GM18507 (cell line): ENCODE measurements at places on chromosomes 13 and 19.

- no peak for DNase-seq
Measured at GRCh38 chr13:106500445-106500844, 35.0 kb downstream of the EFNB2 start.

GRCh38 chr13:95608640-95609323 is 35.7 kb downstream of the DZIP1 start:
- DNase-seq: no peak

DNA sequence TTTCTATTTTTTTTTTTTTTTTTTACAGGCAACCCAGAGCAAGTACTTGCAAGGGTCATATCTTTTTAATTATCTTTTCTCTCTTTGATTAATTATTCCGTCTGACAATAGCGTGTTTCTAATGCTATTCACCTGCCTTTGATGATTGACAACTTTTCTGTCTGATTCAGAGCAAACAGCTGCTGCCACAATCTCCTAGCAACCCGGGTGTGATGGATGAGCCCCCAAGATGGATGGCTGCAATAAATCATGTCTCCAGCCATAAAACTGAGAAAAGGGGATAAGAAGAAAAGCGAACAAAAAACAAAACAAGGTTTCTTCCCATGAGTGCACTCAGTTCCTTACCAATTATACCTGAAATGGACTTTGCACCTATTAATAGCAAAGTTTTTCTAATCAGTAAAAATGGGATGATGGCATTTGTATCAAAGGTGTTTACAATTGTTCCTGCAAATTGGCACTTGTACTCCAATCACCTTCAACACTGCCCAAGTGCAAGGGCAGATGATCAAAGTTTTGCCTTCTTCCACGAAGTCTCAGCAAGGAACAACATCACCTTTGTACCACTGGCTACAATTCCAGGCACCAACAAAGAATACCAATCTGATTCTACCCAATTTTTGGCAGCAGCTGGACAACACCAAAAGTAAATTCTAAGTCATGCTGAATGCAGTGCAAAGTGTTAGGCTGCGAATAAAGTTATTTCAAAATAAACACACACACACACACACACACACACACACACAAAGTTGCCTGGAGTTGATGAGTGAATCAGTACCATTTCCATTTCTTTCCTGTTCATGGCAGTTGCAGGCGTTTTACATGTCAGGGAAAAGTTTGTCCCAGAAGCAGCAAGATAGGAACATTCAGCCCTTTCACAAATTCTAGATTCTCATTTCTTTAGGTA is 12.0 kb downstream of the TSHZ3 start:
- DNase-seq: no peak

DNA sequence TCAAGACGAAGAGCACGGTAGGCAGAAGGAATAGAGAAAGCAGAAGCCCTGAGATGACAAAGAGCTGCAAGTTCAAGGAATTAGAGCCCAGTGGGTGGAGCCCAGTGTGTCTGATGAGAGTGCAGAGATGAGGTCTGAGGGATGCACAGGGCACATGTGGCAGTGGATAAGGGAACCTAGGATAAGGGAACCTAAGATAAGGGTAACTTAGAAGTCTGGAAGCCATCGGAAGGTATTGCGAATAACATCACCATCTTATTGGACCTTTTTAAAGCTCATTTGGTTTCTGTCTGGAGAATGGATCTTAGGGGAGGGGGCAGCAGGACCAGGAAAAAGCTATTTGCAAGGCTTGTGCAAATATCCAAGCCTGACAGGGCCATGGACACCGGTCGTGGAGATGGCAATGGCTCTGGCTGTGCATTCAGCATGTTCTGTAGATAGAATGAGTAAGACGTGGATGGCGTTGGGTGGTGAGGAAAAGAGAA is 1.3 kb downstream of the FPR3 start:
- DNase-seq: no peak

DNA sequence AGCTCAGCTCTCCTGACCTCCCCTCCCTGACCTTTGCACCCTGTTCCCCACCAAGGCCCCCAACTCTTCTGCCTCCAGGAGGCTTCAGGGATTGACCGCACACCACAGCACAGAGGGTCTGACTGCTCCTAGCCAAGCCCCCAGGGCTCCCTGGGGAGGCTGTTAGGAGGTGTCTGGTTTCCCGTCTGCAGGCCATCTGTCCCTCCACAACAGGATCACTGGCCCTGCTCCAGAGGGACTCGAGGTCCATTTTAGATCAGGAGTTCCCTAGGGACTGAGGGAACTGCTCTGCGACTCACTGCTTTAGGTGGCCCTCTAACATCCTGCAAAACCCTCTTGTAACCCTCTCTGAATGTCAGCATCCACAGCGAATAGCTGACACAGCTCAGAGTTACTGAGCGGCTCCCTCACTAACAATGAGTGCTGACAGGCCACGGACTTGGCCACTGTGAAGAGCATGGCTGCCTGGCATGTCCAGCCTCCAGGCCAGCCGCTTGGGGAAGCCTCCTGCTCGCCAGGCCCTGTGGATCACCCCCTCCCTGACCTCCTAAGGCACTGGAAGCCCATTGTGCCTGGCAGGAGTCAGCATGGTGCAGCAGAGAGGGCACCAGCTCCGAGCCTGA is 17.7 kb downstream of the GRIK5 start:
- DNase-seq: no peak

DNA sequence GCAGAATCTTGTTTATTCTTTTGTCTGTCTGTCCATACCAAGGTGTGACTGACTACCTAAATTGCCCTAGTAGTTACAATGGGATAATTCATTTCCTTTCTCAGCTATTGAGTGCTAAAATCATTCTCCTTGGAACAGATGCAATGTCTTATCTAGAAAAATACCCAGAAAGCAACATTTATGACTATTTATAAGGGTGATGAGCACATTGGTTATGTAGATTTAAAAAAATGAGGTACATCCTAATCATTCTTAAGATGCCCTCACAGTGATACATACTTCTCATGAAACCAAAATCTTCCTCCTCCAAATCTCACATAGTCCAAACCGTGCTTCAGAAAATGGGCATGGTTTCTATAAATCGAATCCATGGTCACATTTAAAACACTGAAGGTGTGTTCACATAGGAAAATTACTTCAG is 11.6 kb upstream of the UBE2L5 start:
- no peak for DNase-seq

DNA sequence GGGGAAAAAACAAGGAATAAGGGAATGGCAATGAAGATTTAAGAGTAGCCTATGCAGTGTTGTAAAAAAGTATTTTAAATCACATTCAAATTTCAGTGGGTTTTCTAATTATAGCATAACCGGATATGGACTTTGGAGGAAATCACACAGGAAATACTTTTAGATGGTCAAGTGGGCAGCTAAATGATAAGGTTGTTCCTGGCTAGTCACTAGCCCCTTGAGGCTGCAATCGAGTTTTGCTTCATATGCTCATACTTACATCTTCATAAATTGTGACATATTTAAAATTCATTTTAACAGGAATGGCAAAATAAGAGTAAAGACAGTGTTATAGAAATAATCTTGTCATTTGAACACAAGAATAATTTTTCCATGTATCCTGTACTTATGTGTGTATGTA is 88.9 kb downstream of the WDFY2 start:
- no peak for DNase-seq

DNA sequence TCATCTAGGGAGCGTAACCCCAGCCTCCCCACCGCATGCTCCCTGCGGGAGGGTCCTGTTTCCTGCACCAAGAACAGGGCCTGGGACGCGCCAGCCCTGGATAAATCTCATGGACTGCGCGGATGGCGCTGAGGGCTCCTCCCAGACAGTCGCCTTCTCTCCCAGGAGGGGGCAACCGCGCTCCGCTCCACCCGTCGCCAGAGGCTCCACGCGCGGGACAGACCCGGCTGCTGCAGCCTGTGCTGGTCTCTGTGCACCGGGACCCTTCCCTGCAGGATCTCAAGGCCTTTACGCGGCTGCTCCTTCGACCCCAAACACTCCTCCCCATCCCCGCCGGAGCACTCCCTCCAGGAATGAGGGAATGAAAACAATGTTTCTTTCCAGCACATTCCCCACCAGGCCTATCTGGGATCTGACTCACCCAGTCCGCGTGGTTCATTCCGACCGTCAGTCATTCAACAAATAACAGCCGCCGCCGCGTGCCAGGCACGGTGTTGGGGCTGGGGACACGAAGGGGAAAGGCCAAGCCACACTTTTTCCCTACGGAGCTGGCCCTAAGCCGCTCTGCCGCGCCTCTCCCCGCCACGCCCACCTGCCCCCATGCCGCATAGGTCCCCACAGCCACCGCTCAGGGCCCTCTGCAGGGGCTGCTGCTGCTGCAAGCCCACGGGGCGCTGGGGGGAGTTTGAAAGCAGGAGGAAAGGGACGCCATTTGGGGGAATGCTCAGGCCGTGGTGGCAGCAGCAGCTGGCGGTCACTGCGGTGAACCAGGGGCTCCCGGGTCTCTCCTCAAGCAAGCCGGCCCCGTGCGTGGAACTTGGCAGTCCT is 6.0 kb downstream of the PNMA8B start:
- no peak for DNase-seq

- DNase-seq: no peak
Measured at GRCh38 chr13:44912278-44913016, 76.8 kb downstream of the NUFIP1 start.

GRCh38 chr13:73671732-73672131 is 462.5 kb downstream of the KLF12 start:
- no peak for DNase-seq

GRCh38 chr19:44346556-44346955 is 9.9 kb downstream of the ZNF112 start:
- DNase-seq: no peak

DNA sequence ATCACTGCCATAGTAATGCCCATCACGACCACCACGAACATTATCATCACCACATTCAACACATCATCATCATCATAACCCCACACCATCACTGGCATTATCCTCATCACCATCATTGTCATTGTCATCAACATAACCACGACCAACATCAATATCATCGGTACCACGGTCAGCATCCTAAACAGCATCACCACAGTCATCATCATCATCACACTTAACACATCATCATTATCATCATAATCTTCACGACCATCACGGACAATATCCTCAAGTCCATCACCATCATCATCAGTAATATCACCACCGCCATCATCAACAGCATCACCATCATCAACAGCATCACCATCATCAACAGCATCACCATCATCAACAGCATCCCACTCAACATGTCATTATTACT is 70.3 kb downstream of the MBD3L1 start:
- no peak for DNase-seq

- DNase-seq: no peak
Measured at GRCh38 chr13:50123002-50123401, 107.8 kb downstream of the KCNRG start.

DNA sequence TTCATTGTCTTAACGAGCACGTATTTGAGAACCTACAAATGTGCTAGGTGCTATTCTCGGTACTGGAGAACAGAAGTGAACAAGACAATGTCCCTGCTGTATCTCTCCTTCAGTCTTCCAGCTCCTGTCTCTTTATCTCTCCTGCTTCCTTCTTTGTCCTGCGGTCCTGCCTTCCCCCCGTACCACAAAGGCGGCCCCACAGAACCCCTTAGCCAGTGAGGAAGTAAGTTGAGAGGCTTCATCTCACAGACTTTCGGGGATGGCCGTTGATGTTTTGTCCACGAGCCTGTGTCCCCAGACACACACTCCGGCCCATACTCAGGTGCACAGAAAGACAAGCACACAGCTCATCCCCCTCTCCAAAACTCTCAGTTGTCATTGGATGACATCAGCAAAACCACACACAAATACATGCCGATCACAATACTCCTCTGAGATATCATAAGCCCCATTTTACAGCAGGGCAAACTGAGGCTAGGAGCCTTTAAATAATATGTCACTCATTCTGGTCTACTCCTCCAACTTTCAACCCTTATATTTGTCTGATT is 507 bp upstream of the SWSAP1 start:
- DNase-seq: no peak

GRCh38 chr13:72125561-72125960 is 258.6 kb upstream of the DACH1 start:
- DNase-seq: no peak

- DNase-seq: no peak
Measured at GRCh38 chr13:51342706-51343105, 3.2 kb downstream of the SERPINE3 start.

GRCh38 chr19:45451850-45452387 is 15.9 kb upstream of the FOSB start:
- no peak for DNase-seq

DNA sequence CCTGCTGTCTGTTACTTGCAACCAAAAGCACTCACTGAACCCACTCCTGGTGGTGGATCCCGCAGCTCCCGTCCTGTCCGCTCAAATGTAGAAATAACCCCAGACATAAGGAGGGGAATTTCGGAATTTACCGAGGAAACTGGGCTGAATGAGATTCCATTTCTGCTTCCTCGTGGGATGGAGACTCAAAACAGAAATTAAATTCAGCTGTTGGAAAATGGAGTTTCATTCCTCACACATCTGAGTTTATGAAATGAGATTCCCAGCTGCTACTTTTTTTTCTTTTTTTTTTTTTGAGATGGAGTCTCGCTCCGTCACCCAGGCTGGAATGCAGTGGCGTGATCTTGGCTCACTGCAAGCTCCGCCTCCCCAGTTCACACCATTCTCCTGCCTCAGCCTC is 44.3 kb downstream of the COLGALT1 start:
- DNase-seq: no peak

- DNase-seq: no peak
Measured at GRCh38 chr13:20482275-20482761, 43.3 kb downstream of the CRYL1 start.

DNA sequence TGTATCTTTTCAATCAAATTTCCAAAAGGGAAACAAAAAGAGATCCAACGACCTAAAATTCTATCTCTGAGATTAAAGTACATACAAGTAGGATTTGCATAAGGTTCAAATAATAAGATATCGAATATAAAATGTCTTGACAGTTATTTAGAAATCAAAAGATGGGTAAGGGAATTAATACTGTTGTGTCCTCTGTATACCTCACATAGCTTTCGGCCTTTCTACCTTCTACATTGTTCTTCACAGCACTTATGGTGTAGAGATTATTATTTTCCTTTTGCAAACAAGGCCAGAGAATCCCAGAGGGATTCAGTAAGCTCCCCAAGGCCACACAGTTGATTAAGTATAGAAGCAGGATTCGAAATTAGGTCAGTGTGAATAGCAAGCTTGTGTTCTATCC is 403.6 kb downstream of the SPRY2 start:
- DNase-seq: no peak

- DNase-seq: no peak
Measured at GRCh38 chr19:30703645-30704044, 331.5 kb downstream of the ZNF536 start.

GRCh38 chr19:49422407-49423070 is 702 bp downstream of the PTH2 start:
- DNase-seq: no peak

GRCh38 chr19:38039966-38040365 is 133.0 kb downstream of the SIPA1L3 start:
- DNase-seq: no peak

- DNase-seq: peak; percentile 79
Measured at GRCh38 chr19:37217775-37218591, at the start of gene ZNF383. TSS of gene ZNF383 (plus strand) at chr19:37218214. CDS start at chr19:37230454, 12,240 bp downstream.

DNA sequence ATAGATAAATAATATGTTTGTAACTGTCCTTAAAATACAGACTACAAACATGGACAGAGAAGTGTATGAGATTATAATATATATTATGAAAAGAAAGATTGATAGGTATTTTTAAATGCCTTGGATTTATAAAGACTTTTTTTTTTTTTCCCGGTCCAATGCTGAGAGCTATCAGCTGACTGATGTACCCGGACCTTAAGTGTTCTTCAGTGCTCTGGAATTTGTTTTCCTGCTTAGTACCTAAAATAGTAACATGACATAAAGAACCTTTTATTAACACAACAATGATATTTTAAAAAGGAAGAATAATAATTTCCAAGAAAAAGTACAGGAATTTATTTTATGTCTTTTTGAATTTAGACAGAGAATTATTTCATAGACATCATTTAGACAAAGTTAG is 795.5 kb upstream of the PCDH9 start:
- DNase-seq: no peak
